ENCODE measurements at places on chromosomes 2 and 18.

DNA sequence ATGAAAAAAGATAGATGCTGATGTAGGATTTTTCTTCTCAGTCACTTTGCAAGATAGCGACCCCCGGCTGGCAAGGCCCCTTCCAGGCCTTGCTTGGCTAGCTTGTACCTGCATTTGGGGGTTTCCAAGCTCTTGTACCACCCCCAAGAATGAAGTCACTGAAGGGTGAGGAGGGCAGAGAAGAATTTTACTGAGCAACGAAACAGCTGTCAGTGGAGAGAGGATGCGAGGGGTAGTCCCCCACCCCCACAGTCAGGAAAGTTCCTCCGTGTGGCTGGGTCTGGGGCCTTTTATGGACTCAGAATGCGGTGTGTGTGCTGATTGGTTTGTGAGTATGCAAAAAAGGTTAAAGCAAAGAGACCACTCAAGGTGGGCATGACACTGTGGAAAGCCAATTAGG, 382.0 kb downstream of the GPD2 start:
- DNase-seq = no peak

DNA sequence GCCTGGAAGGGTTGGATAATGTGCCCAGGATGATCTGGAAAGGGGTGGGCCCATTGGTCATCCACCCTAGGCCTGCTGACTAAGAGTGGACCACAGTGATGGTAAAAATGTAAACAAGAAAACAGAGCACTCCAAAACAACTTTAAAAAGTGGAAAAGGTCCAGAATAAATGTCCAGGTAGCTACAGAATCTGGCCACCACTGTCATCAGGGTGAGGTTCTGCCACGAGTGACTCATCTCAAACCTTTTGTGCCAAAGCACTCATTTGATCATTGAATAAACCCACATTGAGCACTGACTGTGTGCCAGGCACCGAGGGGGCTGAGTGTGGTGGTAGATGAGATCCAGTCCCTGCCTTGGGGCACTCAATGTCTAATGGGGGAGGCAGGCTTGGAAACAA, 64.9 kb downstream of the EMX1 start:
- DNase-seq = no peak

GRCh38 chr2:218984239-218985020, 554 bp downstream of the FEV start:
- DNase-seq = no peak

GRCh38 chr2:95121093-95121406, 558 bp downstream of the MRPS5 start:
- no peak for DNase-seq

- DNase-seq = no peak
These were observed 68.2 kb downstream of the ZSWIM2 start for GRCh38 chr2:186780701-186781316.

- no peak for DNase-seq
These were observed 141.5 kb upstream of the MYCN start for GRCh38 chr2:15798701-15799431.

DNA sequence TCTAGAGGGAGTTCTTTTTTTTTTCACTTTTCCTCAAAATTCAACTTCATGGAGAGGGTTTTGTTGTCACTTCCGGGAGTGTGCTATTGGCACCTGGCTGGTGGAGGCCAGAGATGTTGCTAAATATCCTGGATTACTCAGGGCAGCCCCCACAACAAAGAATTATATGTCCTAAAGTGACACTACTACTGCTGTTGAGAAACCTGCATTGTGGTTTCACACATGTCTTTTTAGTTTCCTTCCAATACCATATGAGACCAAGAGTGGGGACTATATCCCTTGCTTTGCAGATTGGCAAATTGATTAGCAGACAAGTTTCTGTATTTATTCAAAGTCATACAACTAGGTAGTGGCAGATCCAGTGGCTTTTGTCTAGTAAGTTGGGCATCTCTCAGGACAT, 826.8 kb downstream of the TRIB2 start:
- DNase-seq = no peak

DNA sequence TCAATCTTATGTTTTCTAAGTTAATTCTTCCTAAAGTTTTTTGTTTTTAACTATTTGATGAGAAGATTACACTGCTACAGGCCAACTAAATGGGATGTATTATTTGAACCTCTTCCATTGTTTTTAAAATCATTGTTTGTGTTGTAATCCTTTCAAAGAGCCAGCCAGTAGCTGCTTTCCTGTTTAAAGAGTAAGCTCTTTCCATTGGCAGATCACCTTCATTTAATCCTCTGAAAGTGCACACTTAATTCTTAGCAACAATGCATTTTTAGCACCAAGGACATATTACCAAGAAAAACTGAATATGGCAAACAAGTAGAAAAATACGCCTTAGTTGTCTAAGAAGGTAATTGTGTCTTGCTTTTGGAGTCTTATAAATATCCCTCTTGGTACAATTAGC, 54.0 kb downstream of the MEIS1 start:
- DNase-seq = no peak

GRCh38 chr18:70194227-70194890, 11.1 kb downstream of the RTTN start:
- DNase-seq = no peak

DNA sequence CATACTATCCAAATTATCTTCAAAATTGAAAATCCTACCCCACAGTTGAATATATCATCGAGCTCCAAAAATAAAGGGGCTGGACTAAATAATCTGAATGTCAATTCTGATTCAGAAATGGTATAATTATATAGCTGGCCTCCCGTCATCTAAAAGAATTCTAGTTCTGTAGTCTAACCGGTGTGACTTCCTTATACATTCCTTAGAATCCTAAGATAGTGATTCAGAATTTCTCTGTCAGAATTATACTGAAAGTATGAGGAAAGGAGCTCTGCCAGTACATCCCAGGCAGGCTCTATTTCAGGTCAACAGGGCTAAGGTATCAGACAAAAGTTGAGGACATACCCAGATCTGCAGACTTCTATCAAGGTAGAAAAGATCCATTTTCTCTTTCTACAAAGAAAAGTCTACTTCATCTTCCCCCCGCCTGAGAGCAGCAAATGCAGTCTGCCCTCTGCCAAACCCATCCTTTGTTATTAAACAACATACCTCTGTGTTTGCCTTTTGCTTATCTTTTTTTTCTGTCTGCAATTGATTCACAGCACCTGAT, 128.5 kb downstream of the METTL4 start:
- no peak for DNase-seq

- DNase-seq = no peak
These were observed 1.7 kb upstream of the PMAIP1 start for GRCh38 chr18:59898093-59898492.

DNA sequence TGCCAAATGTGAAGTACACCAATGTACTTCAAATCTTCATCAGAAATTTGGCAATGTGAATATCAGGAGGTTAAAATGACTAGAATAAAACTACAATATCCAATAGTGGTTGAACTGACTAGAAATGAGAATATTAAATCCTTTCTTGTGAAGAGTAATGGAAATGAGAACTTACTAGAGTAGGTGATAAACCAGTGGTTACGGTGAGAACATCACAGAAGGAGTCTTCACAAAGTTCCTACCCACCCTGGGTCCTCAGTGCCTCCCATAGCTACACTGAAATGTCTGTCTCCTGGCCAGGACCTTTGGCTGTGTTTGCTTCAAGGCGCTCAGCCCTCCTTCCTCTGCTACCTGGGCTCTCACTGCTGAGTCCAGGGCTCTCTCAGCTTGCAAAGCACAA, 289.7 kb downstream of the STK39 start:
- DNase-seq = no peak

- no peak for DNase-seq
These were observed 44.0 kb downstream of the ARHGEF33 start for GRCh38 chr2:38933653-38934052.

GRCh38 chr2:117958186-117958585, 55.7 kb downstream of the CCDC93 start:
- no peak for DNase-seq

GRCh38 chr2:222305516-222306392, 7.0 kb upstream of the PAX3 start:
- no peak for DNase-seq

GRCh38 chr2:236177967-236178889, 10.0 kb upstream of the GBX2 start:
- DNase-seq = peak; percentile 15

- no peak for DNase-seq
These were observed 2.5 kb upstream of the HOXD4 start for GRCh38 chr2:176148751-176149421.

- DNase-seq = no peak
These were observed 7.4 kb downstream of the SKOR2 start for GRCh38 chr18:47244086-47244485.

DNA sequence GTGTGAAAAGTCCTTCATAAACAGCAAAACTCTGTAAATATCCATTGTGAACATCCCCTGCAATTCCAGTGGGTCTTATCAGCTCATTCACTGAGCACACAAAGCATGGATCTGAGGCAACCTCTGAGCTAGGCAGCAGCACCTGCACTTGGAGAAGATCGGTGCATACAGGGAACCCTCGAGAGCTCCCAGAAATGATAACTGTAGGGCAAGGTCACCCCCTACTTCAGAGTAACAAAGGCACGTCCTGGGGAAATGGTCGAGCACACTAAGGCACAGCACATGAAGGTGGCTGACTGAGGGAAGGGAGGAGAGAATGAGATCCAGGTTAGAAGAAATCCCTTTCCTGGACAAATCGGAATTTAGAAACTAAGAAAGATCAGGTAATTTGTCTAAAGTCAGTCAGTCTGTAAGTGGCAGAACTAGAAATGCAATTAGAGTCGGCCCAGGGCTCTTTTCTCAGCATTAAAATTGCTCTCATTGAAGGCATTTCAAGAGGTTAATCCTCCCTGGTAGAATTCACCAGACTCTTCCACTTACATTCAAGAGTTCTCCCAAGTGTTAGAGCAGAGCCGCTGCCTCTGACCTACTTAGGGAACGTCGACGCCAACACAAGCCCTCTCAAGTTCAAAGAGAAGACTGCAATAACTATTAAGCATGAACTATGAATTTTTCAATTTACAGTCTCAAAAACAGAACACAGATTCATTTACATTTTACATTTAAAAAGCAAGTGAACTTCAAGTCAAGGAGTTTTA, 45.9 kb downstream of the PXDN start:
- DNase-seq = no peak

DNA sequence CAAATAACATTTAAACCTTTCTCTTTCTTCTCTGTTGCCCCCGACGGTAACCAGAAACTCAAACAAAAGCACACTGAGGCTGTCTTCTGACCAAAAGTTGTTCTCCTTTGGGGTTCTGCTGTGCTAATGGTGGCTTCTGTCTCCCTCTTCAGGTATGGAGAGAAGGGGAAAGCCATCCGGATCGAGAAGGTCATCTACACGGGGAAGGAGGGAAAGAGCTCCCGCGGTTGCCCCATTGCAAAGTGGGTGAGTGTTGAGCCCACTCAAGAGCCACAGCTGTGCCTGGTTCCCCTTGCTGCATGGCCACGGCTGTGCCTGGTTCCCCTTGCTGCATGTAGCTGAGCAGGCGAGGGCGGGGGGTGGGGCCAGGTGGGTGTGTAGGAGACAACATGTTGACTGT, 67.4 kb downstream of the BOLA3 start:
- DNase-seq = no peak

GRCh38 chr2:50754514-50754913, 277.4 kb downstream of the NRXN1 start:
- DNase-seq = no peak

DNA sequence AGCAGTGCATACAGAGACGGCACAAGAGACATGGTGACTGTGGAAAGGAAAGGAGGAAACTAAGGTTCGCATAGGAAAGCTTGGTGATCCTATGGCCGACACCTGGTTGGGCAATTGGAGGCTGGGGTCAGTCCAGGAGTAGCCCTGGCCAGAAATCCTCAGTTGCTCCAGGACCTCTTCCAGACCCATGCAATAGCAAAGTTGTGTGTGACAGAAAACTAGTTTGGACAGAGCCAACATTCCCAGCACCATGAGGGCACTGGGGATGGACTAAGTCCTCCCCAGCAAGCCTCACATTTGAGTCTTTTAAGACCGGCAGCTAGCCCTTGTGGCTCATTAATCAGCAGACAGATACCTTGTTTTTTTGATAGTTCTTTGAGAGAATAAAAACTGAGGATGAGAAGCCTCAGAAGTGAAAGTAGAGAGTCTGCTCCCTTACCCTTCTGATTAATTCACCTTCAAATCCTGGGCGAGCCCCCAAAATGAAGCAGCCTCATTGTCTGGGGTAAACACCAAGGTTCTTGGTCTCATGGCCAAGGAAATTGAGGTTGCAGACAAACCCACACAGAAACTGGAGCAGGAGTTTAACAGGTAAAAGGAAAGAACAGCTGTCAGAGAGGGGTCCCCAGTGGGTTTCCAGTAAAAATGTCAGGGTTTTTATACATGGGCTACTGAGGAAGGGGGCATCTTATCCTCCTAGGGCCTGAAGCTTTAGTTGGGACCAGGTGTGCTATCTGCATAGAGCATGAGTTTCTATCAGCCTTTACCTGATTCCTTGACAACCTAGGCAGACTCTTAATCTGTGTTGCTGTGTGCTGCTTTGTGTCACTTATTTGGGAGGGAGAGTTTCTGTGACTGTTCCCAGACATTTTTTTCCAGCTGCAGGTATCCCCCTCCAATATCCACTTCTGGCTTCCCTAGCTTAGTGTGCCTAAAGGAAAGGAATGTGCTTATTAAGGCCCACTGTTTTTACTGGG, 39.1 kb downstream of the STK17B start:
- peak; percentile 59 for DNase-seq

GRCh38 chr2:19111354-19111753, 247.1 kb downstream of the OSR1 start:
- DNase-seq = no peak

DNA sequence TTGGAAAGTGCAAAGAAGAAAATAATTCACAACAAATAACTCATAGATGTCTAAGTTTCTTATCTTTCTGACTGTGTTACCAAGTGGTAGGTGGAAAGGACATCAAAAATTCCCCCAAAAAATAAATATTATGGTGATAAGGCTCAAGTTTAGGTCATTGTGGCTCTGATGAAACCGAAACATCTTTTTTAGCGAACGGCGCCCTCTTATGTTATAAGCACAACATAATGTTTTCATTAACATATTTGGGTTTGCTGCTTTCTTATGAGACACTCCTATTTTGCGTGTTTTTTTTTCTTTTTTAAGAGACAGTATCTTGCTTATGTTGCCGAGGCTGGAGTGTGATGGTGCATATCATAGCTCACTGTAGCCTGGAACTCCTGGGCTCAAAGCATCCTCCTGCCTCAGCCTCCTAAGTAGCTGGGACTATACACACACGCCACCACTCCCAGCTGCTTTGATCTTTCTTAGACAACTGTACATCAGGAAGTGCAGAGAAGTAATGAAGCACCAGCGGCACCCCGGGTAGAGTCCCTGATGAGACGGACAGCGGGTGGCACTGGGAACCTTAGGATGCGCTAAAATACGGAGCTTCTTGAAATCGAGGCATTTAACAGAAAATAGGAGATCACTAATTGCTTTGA, 38.5 kb upstream of the SLC35G4 start:
- no peak for DNase-seq

All from activated CD4-positive, alpha-beta T cell treated with anti-CD3 and anti-CD28 coated beads, Interleukin-2, amount 10 ng/mL, durations not matched to agents 7 days and 5 days (primary cell).